ENCODE measurements at places on chromosomes 3 and 15.

GRCh38 chr15:89857673-89858072, 36.1 kb downstream of the AP3S2 start:
- no peak overlapping the region for H3K4me3 ChIP-seq
- no peaks in the 10 kb centered on the region for H3K4me1 ChIP-seq
- DNase-seq = no peak

DNA sequence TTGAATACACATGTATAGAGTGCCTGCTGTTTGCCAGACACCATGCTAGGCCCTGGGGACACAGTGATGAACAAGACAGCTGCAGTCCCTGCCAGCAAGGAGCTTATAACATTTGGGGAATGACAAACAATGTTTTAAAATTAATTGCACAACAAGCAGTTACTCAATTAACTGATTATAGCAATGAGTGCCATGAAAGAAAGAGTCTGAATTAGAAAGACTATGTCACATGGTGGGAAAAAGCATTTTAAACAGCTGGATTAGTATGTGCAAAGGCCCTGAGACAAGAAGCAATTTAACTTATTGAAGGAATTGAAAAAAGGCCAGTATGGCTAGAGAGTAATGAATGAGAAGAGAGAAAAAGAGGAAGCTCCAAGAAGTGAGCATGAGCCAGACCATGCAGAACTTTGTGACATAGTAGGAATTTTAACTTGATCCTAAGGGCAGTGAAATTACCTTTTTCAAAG, 64.5 kb upstream of the PLXNA1 start:
- no peaks in the 10 kb centered on the region for H3K27me3 ChIP-seq
- peaks cover 5% of the 10 kb centered on the region for H3K4me1 ChIP-seq
- no peak for DNase-seq
- no peak overlapping the region for H3K4me3 ChIP-seq
- H3K27ac ChIP-seq = no peak overlapping the region

DNA sequence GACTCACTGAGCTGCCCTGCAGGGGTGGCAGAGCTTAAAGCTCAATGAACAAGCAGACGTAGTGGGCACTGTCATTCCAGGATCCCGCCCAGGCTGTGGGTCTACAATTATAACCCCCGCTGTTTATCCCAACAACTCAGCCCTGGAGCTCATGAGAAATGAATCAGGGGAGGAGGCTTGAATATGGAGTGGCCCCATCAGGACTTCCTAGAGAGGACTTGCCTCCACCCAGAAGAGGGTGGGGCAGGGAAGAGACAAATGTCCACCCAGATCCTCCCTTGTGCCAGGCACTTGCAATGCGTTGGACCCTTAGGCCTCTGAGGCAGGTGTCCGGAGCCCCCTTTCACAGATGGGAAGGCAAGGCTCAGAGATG, 33.0 kb downstream of the SLC6A20 start:
- peaks cover 31% of the 10 kb centered on the region for H3K27me3 ChIP-seq
- H3K4me1 ChIP-seq = no peaks in the 10 kb centered on the region
- no peak for DNase-seq
- H3K27ac ChIP-seq = no peak overlapping the region

GRCh38 chr3:181879926-181880325, 168.2 kb downstream of the SOX2 start:
- no peak for DNase-seq
- no peak overlapping the region for H3K4me3 ChIP-seq
- H3K4me1 ChIP-seq = no peaks in the 10 kb centered on the region
- no peaks in the 10 kb centered on the region for H3K27me3 ChIP-seq
- no peak overlapping the region for H3K27ac ChIP-seq

GRCh38 chr15:73956743-73957135, 30.5 kb downstream of the LOXL1 start:
- no peaks in the 10 kb centered on the region for H3K27me3 ChIP-seq
- no peak overlapping the region for H3K4me3 ChIP-seq
- peaks cover 33% of the 10 kb centered on the region for H3K4me1 ChIP-seq
- no peak for DNase-seq
- H3K36me3 ChIP-seq = no peaks in the 10 kb centered on the region
- H3K27ac ChIP-seq = no peak overlapping the region

GRCh38 chr3:167054926-167055325, 325.2 kb downstream of the ZBBX start:
- no peak overlapping the region for H3K4me3 ChIP-seq
- no peak for DNase-seq
- no peaks in the 10 kb centered on the region for H3K27me3 ChIP-seq
- H3K4me1 ChIP-seq = no peaks in the 10 kb centered on the region
- H3K27ac ChIP-seq = no peak overlapping the region

- no peak for DNase-seq
- no peaks in the 10 kb centered on the region for H3K27me3 ChIP-seq
- no peaks in the 10 kb centered on the region for H3K4me1 ChIP-seq
- no peak overlapping the region for H3K27ac ChIP-seq
- H3K36me3 ChIP-seq = no peaks in the 10 kb centered on the region
Measured at GRCh38 chr3:131630807-131631206, 128.0 kb upstream of the MRPL3 start.

DNA sequence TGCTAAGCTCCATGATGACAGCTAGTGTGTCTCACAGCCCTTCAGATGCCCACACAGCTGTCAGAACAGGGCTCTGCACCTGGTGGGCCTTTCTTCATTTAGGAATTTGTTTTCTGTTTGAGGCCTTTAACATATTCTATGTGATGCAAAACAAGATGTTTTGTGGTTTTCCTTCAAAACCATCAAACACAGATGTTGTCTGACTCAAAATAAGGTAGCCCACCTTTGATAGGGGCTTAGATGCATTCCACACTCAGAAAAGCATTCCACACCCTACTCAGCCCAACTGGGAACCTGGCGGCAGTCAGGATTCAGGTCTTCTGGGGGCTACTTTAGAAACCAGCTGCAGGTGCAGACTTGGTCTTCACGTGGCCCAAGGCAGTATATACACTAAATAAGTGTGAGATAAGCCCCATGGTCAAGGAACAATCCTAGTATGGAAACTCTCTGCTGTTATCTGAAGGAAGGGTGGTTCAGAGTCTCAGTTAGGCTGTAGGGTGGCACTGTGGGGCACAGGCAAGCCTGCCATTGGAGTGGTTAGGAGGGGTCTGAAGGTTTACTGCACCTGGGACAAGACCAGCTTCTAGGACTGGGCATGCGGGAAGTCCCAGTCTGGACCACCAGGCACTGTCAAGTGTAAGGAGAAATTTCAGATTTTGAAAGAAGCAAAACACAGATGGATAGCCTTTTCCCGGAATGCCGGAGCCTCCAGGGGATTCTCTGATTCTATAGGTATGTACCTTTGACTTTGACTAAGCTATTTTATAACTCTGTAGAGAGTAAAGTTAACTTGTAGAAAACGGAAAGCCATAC, 20.1 kb downstream of the LRRC2 start:
- peaks cover 18% of the 10 kb centered on the region for H3K4me1 ChIP-seq
- no peak for DNase-seq
- H3K36me3 ChIP-seq = no peaks in the 10 kb centered on the region
- H3K27me3 ChIP-seq = peaks cover 3% of the 10 kb centered on the region
- no peak overlapping the region for H3K27ac ChIP-seq

DNA sequence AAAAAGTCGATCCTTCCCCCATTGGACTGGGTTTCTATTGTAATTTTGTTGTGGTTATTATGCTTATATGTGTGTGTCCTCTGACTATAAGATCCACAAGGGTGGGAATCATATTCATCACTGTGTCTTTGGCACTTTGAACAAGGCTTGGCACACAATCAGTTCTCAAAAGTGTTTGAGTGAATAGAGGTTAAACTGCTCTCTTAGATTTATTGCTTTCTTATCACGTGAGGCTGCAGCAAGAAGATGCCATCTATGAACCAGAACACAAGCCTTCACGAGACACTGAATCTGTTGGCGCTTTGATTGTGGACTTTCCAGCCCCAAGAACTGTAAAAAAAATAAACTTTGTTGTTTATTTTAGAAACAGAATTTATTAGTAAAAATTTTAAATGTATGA, 295.0 kb upstream of the MDFIC2 start:
- H3K36me3 ChIP-seq = no peaks in the 10 kb centered on the region
- H3K4me1 ChIP-seq = no peaks in the 10 kb centered on the region
- H3K27ac ChIP-seq = no peak overlapping the region
- DNase-seq = no peak
- H3K4me3 ChIP-seq = no peak overlapping the region
- H3K27me3 ChIP-seq = no peaks in the 10 kb centered on the region

DNA sequence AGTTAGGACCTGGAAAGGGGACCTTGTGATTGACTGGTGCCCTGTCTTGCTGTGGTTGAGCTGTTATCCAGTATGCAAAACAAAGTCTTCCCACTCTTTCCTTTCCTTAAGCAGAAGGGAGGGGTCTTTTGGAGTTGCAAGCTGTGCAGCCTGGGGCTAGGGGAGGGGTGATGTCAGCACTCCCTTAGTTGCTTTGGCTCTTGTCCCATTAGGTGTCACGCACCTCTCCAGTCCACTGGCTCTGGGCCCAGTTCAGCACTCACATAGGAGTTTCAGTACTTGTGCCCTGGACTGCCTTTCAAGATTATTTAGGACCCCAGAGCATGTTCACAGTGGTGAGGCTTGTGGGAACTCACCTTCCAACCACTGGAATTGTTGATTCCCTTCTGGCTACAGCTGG, 238.5 kb downstream of the DOCK3 start:
- no peaks in the 10 kb centered on the region for H3K4me1 ChIP-seq
- no peak for DNase-seq
- H3K27me3 ChIP-seq = no peaks in the 10 kb centered on the region
- H3K4me3 ChIP-seq = no peak overlapping the region
- no peaks in the 10 kb centered on the region for H3K36me3 ChIP-seq
- H3K27ac ChIP-seq = no peak overlapping the region

- no peak overlapping the region for H3K27ac ChIP-seq
- H3K27me3 ChIP-seq = peaks cover 17% of the 10 kb centered on the region
- H3K36me3 ChIP-seq = no peaks in the 10 kb centered on the region
- H3K4me1 ChIP-seq = peaks cover 4% of the 10 kb centered on the region
- DNase-seq = no peak
- no peak overlapping the region for H3K4me3 ChIP-seq
Measured at GRCh38 chr3:124780761-124781475, 50.7 kb downstream of the UMPS start.

GRCh38 chr3:10632741-10633140, 127.4 kb upstream of the ATP2B2 start:
- H3K27me3 ChIP-seq = peaks cover 45% of the 10 kb centered on the region
- H3K4me3 ChIP-seq = no peak overlapping the region
- H3K36me3 ChIP-seq = no peaks in the 10 kb centered on the region
- no peaks in the 10 kb centered on the region for H3K4me1 ChIP-seq
- DNase-seq = no peak

DNA sequence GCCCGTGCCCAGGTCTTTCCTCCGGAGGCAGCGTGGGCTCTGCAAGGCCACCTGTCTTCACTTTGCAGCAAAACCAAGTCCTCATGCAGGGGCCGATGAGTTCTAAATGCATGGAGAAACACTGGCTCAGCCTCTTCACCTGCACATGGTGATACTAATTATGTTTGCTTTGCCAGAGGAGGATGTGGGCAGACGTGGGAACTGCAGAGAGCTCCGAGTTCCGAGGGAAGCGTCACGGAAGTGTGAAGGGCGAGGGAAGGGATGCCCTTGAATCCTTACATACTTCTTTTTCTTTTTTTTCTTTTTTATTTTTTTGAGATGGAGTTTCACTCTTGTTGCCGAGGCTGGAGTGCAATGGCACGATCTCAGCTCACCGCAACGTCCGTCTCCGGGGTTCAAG, 74.8 kb downstream of the GABRG3 start:
- H3K36me3 ChIP-seq = no peaks in the 10 kb centered on the region
- no peaks in the 10 kb centered on the region for H3K27me3 ChIP-seq
- no peak for DNase-seq
- no peak overlapping the region for H3K4me3 ChIP-seq

GRCh38 chr3:41693799-41694198, 268.1 kb downstream of the ULK4 start:
- no peaks in the 10 kb centered on the region for H3K27me3 ChIP-seq
- H3K4me1 ChIP-seq = no peaks in the 10 kb centered on the region
- no peak overlapping the region for H3K27ac ChIP-seq
- no peak overlapping the region for H3K4me3 ChIP-seq

GRCh38 chr15:47788685-47789084, 71.4 kb downstream of the SEMA6D start:
- no peak overlapping the region for H3K27ac ChIP-seq
- DNase-seq = no peak
- no peaks in the 10 kb centered on the region for H3K4me1 ChIP-seq
- H3K4me3 ChIP-seq = no peak overlapping the region

DNA sequence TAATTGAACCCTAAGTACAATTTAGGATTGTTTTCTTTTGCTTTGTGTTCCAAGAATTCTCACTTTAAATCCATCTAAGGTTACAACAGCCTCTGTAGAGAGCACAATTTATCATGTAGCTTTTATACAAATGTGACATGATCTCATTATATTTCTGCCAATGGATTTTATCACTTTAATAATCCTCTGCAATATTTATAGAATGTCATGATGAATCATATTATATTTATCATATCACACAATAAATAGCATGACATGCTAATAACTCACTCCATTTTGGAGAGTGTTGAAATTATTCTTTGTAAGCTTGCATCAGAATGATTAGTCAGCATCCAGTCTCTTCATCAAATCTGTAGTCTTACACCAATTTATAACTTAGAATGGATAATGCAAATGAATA, 280.6 kb upstream of the ZNF717 start:
- H3K27ac ChIP-seq = no peak overlapping the region
- H3K4me1 ChIP-seq = no peaks in the 10 kb centered on the region
- H3K27me3 ChIP-seq = no peaks in the 10 kb centered on the region
- DNase-seq = no peak

- no peak for DNase-seq
- no peaks in the 10 kb centered on the region for H3K4me1 ChIP-seq
- no peak overlapping the region for H3K27ac ChIP-seq
- H3K4me3 ChIP-seq = no peak overlapping the region
Measured at GRCh38 chr3:14788644-14789043, 30.1 kb upstream of the FGD5 start.

GRCh38 chr3:125055331-125055912, 375 bp downstream of the HEG1 start:
- peaks cover 3% of the 10 kb centered on the region for H3K27me3 ChIP-seq
- peak overlapping the region; percentile 84 for H3K27ac ChIP-seq
- peaks cover 42% of the 10 kb centered on the region for H3K4me1 ChIP-seq
- H3K4me3 ChIP-seq = peak overlapping the region; percentile 77
- DNase-seq = peak; percentile 48
- no peaks in the 10 kb centered on the region for H3K36me3 ChIP-seq

DNA sequence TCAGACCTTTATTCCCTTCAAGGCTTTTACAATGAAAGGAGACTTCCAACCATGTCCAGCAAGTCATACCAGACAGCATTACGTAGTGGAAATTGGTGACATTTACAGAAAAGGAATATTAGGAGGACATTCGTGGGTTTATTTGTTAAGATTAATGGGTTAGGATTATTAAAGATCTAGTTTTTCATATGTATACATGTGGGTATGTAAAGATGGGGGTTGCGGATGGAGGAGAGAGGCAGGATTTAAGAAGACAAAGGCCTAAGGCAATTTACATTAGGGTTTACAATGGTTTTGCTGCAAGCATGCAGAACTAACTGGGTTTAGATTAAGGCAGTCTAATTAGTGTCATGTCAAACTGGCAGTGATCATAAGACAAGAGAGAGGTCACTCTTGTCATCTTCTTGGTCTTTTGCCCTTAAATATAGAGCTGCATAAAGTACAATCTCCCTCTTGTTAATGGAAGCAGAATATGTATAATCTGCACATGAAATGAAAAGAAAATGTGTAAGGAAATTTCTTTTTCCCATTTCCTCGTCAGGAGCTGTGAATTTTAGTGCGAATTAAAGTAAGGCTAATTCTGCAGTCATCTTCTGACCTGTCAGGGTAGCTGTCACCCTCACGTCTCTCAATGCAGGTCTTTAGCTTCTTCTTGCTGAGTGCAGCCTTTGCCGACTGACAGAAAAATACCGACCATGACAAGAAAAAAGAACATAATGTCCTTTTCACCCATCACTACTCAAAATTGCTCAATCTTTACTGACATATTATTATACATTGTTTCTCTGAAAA, 258.9 kb upstream of the MEIS2 start:
- no peak overlapping the region for H3K27ac ChIP-seq
- H3K27me3 ChIP-seq = no peaks in the 10 kb centered on the region
- no peaks in the 10 kb centered on the region for H3K36me3 ChIP-seq
- H3K4me1 ChIP-seq = no peaks in the 10 kb centered on the region
- DNase-seq = no peak
